Calu3 (cell line): ENCODE measurements at places on chromosomes 6 and 20. TPM values are rescaled to one million over a fixed set of nuclear protein-coding genes. Genes with fewer than 3 reads are reported as not detected.

The TFAP2B gene
- not detected in 2 replicates for total RNA-seq

- DNase-seq, result no peak
These were observed 10.1 kb downstream of the TNFAIP3 start for GRCh38 chr6:137877113-137877512.

- DNase-seq, result no peak
These were observed 37.7 kb upstream of the TAF8 start for GRCh38 chr6:42012501-42013133.

GRCh38 chr6:31945507-31946369, at the start of gene CFB:
Gene CFB, plus strand, starts transcription at chr6:31946095. Its CDS starts 127 bp downstream, at chr6:31946222.
- DNase-seq, result peak; percentile 98

DNA sequence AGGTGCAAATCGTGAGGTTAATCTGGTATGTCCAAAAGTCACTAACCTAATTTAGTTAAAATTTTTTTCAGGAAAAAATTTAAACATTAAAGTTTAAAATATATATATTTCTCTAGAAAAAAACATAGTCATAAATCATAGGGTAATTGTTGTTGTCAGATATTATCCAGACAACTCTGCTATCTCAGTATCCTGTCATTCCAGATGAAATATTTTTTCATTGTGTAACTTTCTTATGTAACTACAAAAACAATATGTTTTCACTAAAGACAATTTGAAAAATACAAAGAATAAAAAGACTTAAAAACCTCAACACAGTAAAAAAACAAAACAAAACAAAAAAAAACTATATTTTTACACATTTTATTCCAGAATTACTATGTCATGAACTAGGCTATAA, 57.6 kb downstream of the TENT5A start:
- DNase-seq, result no peak

GRCh38 chr6:104522533-104522932, 337.2 kb downstream of the HACE1 start:
- no peak for DNase-seq

DNA sequence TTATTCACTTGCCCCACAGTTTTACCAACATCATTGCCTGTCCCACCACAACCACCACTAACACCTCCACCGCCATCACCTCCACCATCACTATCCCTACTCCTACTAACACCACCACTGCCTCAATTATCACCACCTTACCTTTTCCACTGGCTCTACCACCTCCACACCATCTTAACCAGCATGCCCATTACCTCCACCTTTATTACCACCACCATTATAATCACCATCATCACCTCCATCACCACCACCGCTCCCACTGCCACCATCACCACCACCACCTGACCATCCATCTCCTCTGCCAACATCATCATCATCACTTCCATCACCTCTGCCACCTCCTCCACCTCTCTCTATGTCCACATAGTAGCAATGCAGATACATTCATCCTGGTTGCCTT, 90.0 kb downstream of the SNAP25 start:
- no peak for DNase-seq
